ENCODE measurements at places on chromosomes 13 and 19.
A peak's percentile ranks its signal among the peaks of the same experiment; 100 is the strongest.

GRCh38 chr13:67071918-67072598 lies 158.1 kb downstream of the PCDH9 start:
- no peak for DNase-seq

- no peak for DNase-seq
Observed at GRCh38 chr13:20503088-20504083, 22.3 kb downstream of the CRYL1 start.

DNA sequence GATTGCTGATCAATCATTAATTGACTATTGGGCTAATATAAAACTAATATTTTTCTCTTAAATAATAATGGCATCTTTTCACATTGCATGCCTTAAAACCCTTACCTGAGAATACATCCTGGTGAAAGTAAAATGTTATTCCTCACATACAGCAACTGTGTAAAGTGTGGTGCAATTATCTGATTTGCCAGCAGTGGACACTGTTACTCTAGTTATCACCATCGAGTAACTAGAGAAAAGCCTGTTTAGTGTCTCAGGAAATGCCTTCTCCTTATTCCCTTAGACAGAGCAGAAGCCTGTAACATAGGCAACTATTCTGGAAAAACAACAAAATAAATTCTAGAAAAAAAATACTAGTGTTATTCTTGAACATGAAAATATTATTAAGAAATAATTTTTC lies 459.8 kb downstream of the FGF14 start:
- no peak for DNase-seq

GRCh38 chr13:91115776-91116175 lies 231.7 kb upstream of the MIR17HG start:
- DNase-seq: no peak

- no peak for DNase-seq
Observed at GRCh38 chr19:31883296-31883990, 462.0 kb upstream of the ZNF507 start.

GRCh38 chr13:27636589-27637288 lies 15.0 kb downstream of the POLR1D start:
- DNase-seq: no peak

DNA sequence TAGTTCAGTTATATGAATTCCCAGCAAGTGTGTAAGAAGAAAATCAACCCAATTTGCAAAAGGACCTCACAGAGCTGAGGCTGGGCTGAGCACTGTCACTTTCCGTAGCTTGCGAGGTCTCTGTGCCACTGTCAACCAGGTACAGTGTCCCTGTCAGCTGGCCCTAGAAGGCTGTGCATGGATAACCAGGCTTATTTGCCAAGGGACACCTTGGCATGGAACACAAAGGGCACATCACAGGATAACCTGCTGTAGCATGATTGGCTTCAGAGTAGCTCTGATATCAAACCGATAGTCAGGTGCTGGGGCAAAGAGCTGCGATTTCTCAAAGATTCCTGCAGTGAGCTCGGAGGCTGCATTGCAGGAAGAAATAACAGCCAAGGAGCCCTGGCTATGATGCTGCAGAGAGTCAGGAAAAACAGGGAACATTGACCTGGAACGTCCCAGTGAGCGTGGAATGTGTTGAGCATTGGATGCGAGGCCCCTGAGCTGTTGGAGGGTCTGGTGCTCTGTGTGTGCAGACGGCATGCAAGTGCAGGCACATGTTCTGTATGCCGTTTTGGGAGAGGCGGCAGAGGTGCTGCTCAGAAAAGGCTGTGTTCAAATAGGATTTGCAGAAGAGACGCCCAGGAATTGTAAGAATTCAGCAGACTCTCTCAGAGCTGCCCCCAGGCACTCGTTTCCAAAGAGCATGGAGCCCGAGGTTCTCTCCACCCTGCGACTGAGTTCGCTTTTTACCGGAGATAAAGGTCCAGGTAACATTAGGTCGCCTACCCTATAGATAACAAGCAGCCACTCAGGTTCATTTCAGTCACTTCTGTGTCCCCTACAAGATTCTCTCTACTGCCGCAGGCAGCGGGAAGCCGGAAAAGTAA lies 213.5 kb upstream of the IRS2 start:
- no peak for DNase-seq

- no peak for DNase-seq
Observed at GRCh38 chr13:40653527-40654318, 12.7 kb downstream of the FOXO1 start.

DNA sequence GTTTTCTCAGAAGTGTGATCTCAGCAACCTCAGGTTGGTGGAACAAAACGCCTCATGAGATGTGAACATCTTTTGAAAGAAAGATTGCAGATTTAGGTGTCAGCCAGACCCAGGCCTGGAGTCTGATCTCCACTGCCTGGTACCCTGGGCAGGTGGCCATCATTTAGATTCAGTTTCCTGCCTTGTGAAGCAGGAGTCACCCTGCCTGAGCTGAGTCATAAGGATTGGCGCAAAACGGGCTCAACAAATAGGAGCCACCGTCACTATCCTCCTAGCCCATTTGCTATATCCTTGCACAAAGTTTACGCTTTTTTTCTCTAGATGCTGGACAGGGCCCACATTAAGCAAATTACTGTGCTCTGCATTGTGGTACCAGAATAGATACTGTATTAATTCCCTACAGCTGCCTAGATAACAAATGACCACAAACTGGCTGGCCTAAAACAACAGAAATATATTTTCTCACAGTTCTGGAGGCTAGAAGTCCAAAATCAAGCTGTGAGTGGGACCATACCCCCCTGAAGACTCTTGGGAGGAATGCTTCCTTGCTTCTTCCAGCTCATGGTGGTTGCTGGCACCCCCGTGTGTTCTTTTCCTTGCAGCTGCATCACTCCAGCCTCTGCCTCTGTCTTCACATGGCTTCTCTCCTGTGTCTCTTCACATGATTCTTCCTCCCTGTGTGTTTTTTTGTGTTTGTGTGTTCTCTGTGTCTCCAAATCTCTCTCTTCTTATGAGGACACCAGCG lies 38.2 kb downstream of the TNFSF11 start:
- DNase-seq: no peak

DNA sequence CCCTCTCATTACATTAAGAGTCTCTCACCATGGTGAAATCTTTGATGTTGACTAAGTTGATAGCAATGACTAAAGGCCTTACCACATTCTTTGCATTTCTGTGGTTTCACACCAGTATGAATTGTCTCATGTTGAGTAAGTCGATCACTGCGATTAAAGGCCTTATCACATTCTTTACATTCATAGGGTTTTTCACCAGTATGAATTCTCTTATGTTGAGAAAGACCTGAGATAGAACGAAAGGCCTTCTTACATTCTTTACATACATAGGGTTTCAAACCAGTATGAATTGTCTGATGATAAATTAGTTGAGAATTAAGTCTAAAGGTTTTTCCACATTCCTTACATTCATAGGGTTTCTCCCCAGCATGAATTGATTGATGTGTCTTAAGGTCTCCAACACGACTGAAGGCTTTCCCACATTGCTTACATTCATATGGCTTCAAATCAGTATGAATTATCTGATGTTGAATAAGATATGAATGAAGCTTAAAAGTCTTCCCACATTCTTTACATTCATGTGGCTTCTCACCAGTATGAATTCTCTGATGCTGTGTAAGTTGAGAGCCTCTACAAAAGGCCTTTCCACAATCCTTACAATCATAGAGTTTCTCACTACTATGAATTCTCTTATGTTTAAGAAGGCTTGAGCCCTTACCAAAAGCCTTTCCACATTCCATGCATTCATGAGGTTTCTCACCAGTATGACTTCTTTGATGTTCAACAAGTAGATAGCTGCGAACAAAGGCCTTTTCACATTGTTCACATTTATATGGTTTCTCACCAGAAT lies 45.6 kb downstream of the ZNF283 start:
- no peak for DNase-seq

DNA sequence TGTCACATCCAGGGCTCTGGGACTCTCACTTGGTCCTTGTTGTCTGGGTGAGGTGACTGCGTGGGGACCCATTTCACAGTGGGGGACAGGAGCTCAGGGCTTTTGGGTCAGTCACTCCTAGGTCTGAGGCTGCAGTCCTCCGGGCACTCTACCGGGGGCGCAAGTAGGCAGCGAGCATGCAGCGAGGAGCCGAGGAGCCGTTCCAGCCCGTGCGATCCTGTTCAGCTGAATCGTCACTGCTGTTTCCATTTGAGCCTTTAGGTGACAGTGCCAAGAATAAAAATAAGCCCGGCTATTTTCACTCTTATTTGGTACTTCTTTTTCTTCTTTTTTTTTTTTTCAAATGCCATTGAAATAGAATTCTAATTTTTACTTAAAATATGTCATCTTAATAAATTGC lies 126.5 kb downstream of the ZNF536 start:
- DNase-seq: no peak

GRCh38 chr19:14520543-14520942 lies 2.3 kb upstream of the DNAJB1 start:
- DNase-seq: no peak

DNA sequence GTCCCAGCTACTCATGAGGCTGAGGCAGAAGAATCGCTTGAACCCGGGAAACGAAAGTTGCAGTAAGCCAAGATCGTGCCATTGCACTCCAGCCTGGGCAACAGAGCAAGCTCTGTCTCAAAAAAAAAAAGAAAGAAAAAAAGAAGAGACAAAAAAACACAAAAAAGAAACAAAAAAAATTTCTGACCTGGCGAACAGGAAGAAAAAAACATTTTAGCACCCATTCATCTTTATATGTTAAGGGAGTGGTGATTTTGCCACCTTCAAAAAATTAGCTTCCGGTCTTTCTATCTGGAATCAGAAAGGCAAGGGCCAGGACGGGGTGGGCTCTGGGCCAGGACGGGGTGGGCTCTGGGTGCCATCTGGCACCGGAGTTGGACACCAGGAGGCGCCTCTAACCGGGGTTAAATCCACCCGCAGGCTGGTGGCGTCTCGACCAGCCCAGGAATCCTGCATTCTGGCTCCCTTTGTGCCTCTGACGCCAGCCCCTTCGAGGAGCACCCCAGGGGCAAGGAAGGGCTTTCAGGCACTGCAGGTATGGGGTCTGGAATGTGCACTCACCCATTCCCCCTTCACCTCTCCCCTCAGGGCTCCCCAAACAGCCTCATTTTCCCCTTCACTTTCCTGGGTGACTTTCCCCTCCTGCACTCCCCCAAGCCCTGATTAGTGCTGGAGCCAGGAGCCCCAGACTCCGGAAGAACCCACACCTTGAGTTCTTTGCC lies 10.4 kb upstream of the ZSWIM4 start:
- peak; percentile 54 for DNase-seq

GRCh38 chr19:45884682-45885555 lies 1.0 kb downstream of the IRF2BP1 start:
- no peak for DNase-seq

- no peak for DNase-seq
Observed at GRCh38 chr19:16154557-16154956, 11.1 kb downstream of the HSH2D start.

- no peak for DNase-seq
Observed at GRCh38 chr13:46855166-46855565, 41.7 kb downstream of the HTR2A start.

DNA sequence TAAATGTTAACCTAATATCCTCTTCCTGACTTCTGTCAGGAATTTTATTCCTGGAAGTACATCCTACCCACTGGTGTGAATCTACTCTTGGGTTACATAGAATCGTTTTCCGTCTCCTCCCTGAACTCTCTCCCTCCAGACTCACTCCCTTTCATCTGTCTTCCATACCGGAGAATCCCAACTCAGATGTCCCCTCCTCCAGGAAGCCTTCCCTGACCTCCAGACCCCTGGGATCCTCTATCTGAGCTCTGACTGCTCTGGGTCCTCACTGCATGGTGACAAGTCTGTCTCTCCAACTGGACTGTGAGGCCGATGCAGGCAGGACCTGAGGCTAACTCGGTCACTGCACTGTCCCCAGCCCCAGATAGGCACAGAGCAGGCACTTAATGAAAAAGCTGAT lies 24.6 kb downstream of the OPA3 start:
- DNase-seq: no peak

DNA sequence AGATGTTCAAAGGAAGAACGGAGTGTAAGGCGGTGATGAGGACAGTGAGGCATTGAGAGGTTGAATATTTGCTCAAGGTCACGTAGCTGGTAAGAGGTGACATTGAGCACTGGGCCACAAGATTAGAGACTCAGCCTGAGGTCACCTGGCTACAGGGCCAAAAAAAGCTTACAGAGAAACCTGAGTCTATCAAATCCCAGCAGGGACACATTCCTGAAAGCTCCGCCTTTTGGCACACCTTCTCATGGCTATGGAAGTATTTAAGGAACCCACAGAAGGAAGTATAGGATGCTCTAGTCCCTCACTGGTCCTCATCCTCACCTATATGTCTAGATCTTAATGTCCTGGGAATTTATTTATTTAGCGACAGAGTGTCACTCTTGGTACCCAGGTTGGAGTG lies 17.4 kb downstream of the ZNF586 start:
- no peak for DNase-seq

DNA sequence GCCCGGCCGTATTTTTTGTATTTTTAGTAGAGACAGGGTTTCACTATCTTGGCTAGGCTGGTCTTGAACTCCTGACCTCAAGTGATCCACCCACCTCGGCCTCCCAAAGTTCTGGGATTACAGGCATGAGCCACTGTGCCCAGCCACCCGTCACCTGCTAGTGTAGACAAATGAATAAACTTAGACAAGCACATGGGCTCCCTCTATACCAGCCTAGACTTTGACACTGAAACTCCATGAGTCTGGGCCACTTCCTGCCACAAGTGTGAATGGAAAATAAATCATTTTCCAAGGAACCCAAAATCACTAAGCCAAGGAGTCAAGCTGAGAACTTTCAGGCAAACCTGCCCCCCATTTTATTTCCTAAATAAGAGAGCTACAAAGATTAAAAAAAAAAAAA lies 27.0 kb upstream of the TPT1 start:
- DNase-seq: no peak

Measured in stimulated activated CD4-positive, alpha-beta T cell treated with anti-CD3 and anti-CD28 coated beads, TNF-alpha, amount 100 ng/mL, for 4 hours (primary cell).